ENCODE measurements at places on chromosomes 13 and 19.

DNA sequence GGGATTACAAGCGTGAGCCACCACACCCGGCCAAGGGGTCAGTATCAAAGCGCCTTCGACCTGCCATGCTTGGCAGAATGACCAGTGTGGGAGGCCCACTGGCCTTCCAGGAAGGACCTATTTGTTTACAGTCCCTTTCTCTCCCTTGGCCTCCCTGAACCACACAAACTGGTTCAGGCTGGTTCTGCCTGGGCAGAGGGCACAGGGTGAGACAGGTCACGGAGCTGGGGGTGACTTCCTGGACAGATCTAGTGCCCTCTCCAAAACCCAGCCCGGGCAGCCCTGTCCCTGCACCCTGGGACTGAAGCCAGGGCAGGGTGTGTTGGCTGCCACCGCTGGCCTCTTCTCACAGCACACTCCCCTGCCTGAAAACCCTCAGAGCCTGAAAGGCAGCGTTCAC lies 11.3 kb downstream of the PLEKHF1 start:
- DNase-seq = no peak

DNA sequence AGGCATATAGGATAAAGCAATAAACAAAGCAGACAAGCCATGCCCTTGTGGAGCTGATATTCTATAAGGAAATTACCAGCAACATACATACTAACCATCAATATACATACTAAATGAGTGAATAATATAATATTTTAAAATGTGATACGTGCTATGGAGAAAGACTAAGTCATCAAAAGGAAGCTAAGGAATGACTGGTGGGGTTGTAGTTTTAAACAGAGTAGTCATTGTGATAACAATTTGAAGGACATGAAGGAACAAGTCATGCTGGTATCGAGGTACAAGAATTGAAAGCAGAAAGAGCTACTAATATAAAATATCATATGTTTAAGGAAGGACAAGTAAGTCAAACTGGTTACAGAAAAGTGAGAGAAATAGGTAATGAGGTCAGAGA lies 894.9 kb upstream of the PCDH9 start:
- no peak for DNase-seq

- no peak for DNase-seq
These were observed 45.8 kb downstream of the MTUS2 start for GRCh38 chr13:28865951-28866350.

DNA sequence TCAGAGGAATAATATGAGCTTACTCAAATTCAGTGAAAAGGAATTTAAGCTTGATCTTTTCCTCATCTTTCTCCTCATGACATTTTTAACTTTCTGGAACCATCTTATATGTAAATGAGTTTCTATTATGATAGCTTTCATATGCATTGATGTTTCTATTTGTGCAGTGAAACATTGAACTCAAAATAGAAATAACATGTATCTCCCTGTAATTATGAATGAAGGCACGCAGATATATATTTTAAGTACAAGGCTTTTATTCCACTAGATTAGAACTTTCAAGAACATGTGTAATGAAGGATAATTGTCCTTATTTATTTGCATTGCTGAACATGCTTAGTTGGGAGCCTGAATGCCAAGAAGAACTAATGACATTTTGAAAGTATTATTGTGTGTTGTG lies 1391.7 kb upstream of the MIR17HG start:
- no peak for DNase-seq

DNA sequence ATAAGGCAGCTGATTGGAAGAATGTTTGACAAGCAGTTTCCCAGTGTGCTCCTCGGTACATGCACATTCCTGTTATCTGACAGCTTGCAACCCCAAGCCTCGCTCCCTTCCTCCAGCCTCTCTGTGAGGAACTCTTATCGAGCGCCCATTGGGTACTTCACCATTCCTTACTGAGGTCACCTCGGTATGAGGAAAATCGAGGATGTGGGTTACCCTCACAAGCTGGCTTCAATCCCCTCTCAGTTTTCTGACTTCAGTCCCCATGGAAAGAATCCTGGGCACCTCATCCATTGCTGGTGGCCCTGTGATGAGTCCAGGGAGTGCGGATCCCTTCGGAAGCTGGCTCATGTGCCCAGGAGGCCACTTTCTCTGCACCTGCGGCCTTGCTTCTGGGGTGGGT lies 17.3 kb downstream of the TEX29 start:
- no peak for DNase-seq

GRCh38 chr13:111344471-111345191 lies 24.2 kb downstream of the TEX29 start:
- DNase-seq = peak; percentile 29

GRCh38 chr13:75485286-75486062 lies 3.5 kb upstream of the TBC1D4 start:
- no peak for DNase-seq

Measured in neural crest cell (in vitro differentiated cells).